ENCODE measurements at places on chromosomes 12 and 14.

GRCh38 chr12:123363390-123363739 lies 1.3 kb downstream of the SBNO1 start:
- DNase-seq = no peak

- DNase-seq = no peak
These were observed 3.1 kb upstream of the FIGNL2 start for GRCh38 chr12:51851413-51852124.

DNA sequence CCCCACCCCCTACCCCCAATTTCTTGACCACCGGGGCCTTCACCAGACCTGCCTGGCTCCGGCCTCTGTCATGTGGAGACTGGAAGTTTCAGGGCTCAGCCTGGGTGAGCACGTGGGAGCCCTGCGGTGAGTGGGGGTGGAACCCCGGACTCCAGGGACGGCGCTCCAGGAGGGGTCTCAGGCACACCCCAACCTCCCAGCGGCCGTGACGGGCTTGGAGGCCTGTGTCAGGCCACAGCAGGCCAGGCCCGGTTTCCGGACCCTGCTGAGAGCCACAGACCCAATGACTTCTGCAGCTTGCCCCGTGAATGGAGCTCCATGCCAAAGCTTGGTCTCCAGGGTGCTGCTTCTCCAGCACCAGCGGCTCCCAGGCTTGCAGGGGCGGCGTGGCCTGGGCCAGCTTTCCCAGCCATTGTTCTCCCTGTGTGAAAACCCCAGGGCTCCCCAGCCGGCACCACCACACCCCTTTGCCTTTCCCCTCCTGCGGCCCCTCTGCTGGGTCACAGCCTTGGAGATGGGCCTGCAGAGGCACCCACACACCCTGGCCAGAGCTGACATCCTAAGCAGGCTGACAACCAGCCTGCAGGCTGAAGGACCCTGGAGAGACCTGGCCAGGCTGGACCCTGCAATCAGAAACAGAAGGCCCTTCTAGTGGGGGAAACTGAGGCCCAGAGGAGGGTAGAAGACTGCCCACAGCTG lies 186.2 kb upstream of the C14orf180 start:
- no peak for DNase-seq

- DNase-seq = no peak
These were observed 103.0 kb downstream of the NDUFA12 start for GRCh38 chr12:94900496-94900895.

DNA sequence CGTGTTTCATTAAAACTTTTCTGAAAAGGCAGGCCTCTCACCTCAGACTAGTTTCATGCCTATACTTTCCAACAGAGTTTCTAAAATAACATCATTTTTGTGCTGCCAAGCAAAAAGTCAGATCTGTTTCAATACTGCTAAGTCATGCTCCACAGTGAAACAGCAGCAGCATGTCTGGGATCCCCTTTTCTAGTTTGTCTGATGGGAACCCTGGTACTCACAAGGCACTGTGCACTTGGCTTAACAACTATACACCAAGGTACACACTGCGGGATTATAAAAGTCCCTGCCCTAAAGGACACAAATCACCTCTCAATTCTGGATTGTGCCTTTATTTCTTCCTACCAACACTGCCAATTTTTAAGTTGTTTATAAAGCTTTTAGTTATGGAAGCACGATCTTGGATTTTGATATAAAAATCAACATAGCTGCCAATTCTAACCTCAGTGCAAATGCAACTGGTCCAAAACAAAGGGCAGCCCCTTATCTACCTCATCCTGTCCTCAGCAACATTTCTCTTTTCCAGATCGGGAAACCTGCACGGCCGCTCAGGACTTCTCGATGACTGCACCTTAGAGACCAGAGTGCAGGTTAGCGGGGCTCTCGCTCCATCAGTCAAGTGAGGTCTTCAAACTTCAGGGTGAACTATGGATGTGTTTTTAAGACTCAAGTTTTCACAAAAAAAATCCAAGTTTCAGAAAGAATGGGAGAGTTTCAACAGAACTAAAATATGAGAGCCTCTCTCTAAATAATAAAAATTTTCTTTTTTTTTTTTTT lies 1.7 kb upstream of the EIF5 start:
- DNase-seq = no peak
